ENCODE measurements at places on chromosomes 4 and X.

DNA sequence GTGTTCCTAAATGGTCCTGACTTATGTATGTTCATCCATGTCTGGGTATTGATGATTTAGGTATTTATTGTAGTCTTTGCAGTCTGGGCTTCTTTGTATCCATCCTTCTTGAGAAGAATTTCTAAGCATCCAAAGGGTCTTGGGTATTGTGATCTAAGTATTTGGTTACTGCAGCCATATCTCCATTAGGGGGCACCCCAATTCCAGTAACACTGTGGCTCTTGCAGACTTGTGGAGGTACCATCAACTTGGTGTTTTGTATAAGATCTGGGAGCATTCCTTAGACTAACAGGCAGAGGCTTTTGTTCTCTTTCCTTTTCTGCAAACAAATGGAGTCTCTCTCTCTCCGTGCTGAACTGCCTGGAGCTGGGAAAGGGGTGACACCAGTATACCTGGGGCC lies 113.7 kb upstream of the NEXMIF start:
- no peak for DNase-seq

- no peak for DNase-seq
Measured at GRCh38 chr4:20520901-20521300, 179.4 kb upstream of the PACRGL start.

DNA sequence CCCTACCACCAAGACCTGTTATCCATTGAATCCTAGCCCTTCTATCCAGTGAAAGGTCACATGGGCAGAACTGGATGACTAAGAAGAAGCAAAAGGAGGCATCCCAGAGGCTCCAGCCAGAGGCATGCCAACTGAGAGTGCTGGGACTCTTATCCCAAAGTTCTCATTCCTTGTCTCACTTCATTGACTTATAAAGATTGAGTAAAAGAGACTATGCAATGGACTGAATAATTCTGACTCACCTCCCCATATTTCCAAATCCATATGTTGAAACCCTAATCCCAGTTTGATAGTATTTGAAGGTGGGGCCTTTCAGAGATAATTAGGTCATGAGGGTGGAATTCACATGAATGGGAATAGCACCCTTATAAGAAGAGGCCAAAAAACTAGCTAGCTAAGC lies 131.4 kb downstream of the COL25A1 start:
- DNase-seq, result no peak

DNA sequence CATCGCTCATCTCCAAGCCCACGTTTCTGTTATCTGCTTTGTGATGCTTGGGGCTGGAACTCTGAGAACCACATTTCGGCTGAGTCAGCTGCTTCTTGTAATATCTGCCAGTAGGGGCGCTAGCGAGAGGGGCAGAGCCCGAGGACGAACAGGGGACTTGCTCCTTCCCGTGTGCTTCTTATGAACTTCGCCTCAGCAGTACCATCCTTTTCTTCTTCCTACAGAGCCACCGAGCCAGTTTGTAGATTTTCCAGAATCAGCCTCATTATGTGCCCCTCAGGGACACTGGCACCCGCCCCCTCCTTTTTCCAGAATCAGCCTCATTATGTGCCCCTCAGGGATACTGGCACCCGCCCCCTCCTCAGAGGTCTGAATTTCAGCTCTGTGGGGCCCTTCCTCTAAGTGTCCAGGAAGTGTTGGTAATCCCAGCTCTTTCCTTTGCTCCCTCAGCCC lies 441.7 kb upstream of the RASGEF1B start:
- peak; percentile 6 for DNase-seq

DNA sequence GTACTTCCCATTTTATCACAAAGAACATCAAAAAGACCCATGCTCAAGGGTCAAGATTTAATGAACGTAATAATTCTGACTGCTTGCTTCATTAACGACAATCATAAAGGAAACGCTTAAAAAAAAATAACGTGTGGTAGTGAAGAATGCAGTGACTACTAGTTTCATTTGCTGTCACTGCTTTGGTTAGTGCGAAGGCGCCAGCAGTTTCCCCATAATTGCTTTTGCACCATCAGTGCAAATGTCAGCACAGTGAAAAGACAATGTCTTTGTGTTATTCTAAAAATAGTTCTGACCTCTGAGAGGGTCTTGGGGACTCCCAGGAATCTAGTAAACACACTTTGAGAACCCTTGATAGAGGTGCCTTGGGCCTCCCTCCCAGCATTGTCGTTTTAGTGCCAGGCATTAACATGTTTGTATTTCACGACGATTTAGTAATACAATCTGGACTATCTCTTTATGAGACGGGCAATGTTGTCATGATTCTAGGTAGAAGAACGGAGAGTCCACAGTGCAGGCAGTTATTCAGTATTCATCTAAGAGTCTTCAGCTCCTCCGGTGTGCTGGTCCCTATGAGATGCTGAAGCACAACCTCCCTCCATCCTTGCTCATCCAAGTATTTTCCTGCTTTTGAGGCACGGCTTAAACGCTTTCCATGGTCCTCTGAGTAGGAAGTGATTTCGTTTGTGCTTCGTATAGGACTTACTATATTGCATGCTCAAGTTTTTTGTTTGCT lies 71.0 kb downstream of the AFF1 start:
- no peak for DNase-seq

DNA sequence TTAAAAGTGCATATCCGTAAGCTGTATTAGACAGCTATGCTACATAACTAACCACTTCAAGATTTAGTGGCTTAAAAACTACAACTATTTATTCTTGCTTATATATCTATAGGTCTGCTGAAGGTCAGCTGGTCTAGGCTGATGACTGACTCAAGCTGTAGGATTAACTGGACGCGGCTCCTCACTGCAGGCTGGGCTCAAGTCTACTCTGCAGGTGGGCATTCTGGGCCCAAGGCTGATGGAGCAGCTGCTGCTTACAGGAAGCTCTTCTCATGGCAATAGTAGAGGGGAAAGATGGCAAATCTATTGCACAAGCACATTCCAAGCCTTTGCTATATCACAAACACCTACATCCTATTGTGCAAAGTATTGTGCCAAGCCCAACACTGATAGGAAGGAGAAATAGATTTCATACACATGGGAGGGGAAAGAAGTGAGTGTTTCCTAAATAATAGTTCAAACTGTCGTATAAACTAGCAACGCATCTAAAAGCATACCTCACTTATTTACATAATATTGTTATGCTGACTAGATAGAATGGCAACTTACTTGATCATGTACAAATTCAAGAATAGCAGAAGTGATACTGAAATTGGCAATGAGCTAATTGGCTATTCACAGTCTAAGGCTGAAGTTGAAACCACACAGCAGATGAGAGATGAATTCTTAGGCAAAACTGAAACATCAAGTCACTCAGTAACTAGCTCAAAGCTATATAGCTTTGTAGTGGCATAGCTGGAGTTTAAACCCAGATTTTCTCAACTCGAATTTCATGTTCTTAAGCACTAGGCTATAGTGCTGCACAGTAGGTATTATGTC lies 263.8 kb downstream of the NKX6-1 start:
- no peak for DNase-seq

DNA sequence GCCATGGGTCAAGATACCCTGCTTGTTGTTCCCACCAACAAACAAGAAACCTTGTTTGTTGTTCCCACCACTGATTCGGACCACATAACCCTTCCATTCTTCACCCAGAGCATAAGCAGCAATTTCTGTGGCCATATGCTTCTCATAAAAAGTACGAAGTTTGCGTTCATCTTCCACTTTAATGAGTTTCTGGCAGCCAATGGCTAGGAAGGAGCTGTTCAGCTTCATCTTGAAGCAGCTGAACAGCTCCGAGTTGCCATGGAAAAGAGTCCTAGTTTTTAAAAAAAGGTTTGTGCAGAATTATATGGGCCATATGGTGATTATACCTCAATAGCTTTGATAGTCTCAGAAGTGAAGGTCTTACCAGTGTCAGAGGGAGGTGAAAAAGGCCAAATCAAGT lies 65.3 kb downstream of the ENOPH1 start:
- DNase-seq, result no peak
